ENCODE measurements at places on chromosomes 5 and 9. TPM values are rescaled to one million over a fixed set of nuclear protein-coding genes. Genes with fewer than 3 reads are reported as not detected.
A peak's percentile ranks its signal among the peaks of the same experiment; 100 is the strongest.

Gene SNX24
- 21.0 TPM for total RNA-seq

GRCh38 chr9:69324549-69325401 lies at the start of gene ENTREP1:
Gene ENTREP1 (plus strand): TSS chr9:69325215. CDS start chr9:69325310, 95 bp downstream.
- peak; percentile 78 for DNase-seq
- no peaks in the 10 kb centered on the region for H3K36me3 ChIP-seq
- peak within 1 kb of the TSS; percentile 69 for H3K4me3 ChIP-seq

DNA sequence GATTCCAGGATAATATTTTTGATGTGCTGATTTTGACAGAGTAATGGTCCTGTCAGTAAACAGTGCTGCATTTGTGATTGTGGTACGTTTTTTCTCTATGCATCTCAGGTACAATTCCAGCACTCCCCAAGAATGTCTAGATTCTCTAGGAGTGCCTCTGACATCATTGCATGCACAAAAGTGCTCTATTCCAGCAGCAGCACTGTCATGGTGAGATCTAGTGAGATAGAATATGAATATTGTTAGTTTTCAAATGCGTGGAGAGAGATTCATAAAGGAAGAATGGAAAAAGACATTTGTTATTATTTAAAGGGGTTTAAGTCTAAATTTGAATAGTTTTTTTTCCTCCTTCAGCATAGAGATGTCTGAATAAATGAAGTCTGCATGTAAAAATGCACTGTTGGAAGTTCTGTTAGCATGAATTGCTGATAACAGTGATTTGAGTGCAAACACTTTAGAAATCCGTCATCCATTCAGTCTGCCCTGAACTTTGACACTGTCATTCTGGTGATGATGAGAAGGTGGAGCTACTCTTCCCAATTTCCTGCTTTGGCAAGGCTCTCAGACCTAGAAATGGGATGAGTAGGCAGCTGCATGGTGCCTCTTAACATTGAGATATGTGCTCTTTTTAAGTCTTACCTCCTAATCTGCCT lies 84.6 kb downstream of the GAPVD1 start:
- H3K36me3 ChIP-seq = peaks cover 23% of the 10 kb centered on the region
- no peak overlapping the region for H3K4me3 ChIP-seq
- H3K4me1 ChIP-seq = no peaks in the 10 kb centered on the region
- no peaks in the 10 kb centered on the region for H3K27me3 ChIP-seq
- H3K27ac ChIP-seq = no peak overlapping the region

GRCh38 chr9:135087489-135087792 lies at the start of gene OLFM1:
Gene OLFM1 (plus strand): TSS chr9:135087668. CDS start chr9:135087990, 322 bp downstream.
- DNase-seq = peak; percentile 86
- no peak within 1 kb of the TSS for H3K27ac ChIP-seq

DNA sequence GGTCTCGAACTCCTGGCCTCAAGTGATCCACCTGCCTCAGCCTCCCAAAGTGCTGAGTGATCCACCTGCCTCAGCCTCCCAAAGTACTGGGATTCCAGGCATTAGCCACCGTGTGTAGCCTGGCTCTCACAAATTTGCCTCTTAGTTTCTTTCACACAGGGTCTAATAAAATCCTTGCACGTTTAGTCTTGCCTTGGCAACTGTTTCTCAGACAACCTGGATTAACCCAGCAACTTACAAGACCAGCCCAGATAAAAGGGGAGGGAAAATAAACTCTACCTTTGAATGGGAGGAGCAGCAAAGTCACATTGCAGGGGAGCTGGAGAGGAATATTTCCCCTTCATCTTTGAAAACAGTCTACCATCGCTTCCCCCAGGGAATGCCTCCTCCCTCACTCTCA lies 29.3 kb upstream of the GNA14 start:
- no peak for DNase-seq
- no peaks in the 10 kb centered on the region for H3K36me3 ChIP-seq
- no peaks in the 10 kb centered on the region for H3K27me3 ChIP-seq
- H3K27ac ChIP-seq = no peak overlapping the region
- H3K4me1 ChIP-seq = peaks cover 8% of the 10 kb centered on the region

DNA sequence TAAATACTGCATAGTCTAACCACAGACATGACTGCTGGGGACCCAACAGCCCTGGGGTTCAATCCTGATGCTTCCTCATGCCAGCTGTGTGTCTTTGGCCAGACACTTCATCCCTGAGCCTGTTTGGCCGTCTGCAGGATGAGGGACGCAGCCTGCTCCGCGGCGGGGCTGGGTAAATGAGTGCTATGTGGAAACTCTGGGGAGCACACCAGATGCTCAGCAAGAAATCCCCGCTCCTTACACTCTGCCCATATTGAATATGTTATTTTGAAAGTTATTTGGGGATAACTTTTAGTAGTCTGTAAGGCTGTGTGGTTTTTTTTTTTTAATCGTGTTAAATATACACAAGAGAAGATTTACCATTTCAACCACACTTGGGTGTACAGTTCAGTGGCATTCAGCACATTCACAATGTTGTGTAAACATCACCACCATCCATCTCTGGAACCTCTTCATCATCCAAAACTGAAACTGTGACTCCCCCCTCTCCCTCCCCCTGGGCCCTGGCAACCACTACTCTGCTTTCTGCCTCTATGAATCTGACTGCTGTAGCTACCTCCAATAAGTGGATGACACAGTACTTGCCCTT lies 42.7 kb downstream of the SH3PXD2B start:
- no peaks in the 10 kb centered on the region for H3K27me3 ChIP-seq
- no peak overlapping the region for H3K4me3 ChIP-seq
- H3K27ac ChIP-seq = peak overlapping the region; percentile 90
- peaks cover 71% of the 10 kb centered on the region for H3K4me1 ChIP-seq

- H3K27me3 ChIP-seq = no peaks in the 10 kb centered on the region
- DNase-seq = peak; percentile 91
- peak overlapping the region; percentile 60 for H3K4me3 ChIP-seq
- peaks cover 36% of the 10 kb centered on the region for H3K36me3 ChIP-seq
These were observed 1.7 kb downstream of the ENDOG start for GRCh38 chr9:128819716-128820664.

DNA sequence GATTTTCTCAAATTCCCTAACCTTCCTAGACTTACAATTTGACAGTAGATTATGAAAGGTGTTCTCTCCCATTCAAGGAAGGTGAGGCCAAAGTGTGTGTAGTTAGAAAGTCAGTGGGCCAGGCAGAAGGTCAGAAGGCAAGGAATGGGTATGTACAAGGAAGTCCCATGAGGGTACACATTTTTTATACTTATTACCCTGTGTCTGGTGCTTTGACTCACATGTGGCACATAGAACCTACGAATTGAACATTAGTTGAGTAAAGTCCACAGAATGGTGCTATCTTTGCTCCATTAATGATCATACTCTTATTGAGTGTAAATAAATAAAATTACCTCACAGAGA lies 55.4 kb downstream of the IQGAP2 start:
- H3K27me3 ChIP-seq = no peaks in the 10 kb centered on the region
- H3K36me3 ChIP-seq = no peaks in the 10 kb centered on the region
- no peaks in the 10 kb centered on the region for H3K4me1 ChIP-seq
- H3K27ac ChIP-seq = no peak overlapping the region
- DNase-seq = no peak

Measured in sigmoid colon (tissue), 7 donors.